ENCODE measurements at places on chromosomes 7 and 10.

DNA sequence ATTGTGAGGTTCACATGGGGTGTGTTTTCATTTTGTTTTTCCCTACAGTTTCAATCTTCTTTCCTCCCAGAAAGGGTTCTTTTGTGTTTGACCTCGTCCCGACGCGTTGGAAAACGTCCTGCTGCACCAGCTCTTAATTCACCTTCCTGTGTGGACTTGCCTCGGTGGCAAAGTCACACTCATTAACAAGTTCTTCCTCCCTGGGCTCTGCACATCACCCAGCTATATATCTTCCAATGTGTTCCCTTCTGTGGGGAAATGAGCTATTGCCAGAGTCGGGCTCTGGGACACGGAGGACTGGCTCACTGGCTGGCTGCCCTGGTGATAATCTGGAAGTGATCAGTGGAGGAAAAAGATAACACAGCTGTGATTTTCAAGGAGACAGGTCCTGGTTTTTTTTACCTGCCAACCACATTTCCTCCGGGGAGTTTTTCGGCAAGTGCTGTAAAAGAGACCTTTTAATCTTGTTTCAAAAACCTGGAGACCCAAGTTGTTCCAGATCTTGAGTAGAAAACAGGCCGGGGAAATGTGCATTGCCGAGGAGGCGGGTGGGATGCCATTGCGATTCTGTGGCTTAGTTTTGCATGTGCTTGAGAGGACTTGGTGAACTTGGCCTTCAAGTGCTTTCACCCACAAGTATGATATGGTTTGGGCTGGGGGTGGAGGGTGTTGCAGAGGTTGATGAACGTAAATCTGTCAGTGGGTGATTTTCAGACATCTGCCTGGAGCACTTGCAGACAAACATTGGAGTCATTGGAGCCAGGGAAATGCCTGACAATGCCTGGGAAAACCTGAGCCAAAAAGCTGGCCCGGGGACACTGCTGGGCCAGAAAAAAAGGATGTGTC lies 96.5 kb upstream of the CREB5 start:
- no peak for DNase-seq

DNA sequence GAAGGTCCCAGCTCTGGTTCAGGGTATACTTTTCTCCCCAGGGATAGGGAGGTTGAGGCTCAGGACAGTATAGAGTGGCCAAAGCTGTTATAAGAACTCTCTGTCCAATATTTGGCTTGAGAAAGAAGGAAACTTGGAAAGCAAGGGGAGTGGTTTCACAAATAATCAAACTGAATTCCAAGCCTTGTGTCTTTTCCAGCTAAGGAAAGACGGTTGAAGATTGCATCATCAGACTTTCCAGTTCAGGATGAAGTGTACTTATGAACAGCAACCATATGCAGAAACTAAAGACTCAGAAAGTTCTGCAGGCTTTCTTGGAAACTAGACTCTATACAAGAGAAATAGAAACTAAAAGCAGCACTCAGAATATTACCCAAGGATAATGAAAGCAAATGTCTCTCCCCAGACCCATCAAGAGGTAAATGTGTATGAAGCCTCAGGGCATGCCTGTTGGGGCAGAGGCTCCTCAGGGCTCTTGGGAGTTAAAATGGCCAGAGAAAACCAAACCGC lies 46.4 kb downstream of the RAMP3 start:
- no peak for DNase-seq

- DNase-seq, result peak; percentile 36
These were observed 81.4 kb upstream of the CAPZA2 start for GRCh38 chr7:116780966-116781365.

GRCh38 chr10:59770689-59771088 lies 17.4 kb upstream of the MRLN start:
- no peak for DNase-seq

DNA sequence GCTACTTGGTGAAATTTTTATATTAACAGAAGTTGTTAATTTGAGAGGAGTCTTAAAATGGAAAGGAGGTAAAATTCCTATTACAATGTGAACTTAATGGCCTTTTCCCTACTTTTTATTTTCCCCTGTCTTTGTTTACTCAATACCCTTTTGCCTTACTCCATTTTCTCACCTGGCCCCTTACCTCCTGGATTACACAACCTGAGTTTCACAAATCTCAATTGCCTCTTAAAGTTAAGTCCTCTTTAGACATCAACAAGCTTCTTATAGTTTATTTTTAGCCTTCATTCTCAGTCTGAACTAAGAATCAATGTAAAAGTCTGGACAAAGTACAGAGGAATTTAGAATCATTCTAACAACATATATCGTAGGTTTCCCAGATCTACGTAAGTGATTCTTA lies 247.0 kb downstream of the PCDH15 start:
- DNase-seq, result no peak

DNA sequence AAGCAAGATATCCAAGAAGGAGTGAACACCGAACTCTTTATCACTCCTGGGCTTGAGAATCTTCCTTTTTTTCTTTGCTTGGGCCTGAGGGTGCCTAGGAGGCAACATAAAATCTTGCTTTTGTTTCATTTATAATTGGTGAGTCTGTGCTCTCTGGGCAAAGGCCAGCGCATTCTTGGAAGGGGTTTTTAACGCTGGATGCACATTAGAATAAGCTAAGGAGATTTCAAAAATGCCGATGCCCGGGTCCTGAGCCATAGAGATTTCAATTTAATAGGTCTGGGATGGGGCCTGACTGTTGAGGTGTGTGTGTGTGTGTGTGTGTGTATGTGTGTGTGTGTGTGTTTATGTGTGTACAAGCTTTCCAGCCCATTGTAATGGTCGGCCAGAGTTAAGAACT lies 62.0 kb upstream of the SORCS3 start:
- DNase-seq, result no peak

GRCh38 chr7:75818472-75818871 lies 4.9 kb upstream of the CCL24 start:
- DNase-seq, result no peak

DNA sequence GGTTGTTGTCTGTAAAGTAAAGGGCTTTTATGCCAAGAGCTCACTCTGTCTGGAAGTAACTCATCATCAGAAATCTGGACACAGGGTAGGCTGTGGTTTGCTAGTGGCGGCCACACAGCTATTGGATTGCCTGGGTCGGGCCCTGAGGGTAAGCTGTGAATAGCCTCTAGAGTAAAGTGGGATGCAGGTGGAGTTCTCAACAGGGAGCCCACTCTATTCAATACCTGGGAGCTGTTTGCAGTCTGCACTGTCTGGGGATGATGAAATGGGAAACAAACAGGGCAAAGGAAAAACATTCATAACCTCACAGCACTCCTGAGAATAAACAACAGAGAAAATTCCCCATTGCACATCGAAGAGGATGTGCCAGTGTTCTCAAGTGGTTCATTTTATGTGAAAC lies 582.6 kb downstream of the CALN1 start:
- DNase-seq, result no peak

DNA sequence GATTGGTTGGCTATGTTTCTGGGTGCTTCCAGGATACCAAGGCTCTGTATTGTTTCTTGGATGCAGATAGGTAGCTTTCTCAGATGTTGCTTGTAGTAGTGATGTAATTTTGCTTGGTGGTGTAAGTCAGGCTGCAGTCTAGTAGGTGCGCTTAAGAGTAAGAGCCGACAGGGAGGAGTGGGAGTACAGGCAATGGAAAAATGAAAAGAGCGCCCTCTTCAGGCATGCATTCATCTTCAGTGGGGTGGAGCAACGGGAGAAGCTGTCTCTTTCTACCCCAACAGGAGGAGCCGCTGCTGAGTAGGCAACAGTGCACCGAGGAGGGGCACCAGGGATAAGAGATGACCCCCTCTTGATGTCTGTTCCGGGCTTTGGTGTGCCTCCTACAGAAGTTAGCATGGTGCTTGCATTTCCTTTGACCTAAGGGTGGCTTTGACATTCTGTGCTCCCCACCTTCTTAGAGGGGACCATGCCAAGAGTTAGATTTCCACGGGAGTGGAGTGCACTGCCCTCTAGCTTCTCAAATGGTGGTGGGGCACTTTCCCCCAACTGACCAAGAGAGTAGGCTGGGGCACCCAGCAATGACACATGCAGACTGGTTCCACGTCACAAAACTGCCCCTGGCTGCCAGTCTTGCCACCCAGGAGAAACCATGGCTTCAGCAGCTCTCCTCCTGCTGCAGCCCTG lies 56.1 kb downstream of the ZNF783 start:
- DNase-seq, result no peak

- no peak for DNase-seq
These were observed 314.0 kb downstream of the BICC1 start for GRCh38 chr10:58826694-58827093.
